ENCODE measurements at places on chromosomes 16 and 17.
A peak's percentile ranks its signal among the peaks of the same experiment; 100 is the strongest.

GRCh38 chr16:3020604-3021448 lies 658 bp downstream of the TNFRSF12A start:
- DNase-seq, result peak; percentile 82

- DNase-seq, result peak; percentile 16
Measured at GRCh38 chr17:14351493-14351892, 50.6 kb downstream of the HS3ST3B1 start.

- no peak for DNase-seq
Measured at GRCh38 chr17:39763051-39763820, 25.5 kb downstream of the GRB7 start.

DNA sequence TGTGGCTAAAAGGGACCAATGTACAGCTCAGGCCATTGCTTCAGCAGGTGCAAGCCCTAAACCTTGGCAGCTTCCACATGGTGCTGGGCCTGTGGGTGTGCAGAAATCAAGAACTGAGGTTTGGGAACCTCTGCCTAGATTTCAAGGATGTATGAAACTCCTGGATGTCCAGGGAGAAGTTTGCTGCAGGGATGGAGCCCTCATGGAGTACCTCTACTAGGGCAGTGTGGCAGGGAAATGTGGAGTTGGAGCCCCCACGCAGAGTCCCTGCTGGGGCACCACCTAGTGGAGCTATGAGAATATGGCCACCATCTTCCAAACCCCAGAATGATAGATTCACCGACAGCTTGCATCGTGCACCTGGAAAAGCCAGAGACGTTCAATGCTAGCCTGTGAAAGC lies 13.0 kb downstream of the EFCAB5 start:
- no peak for DNase-seq

DNA sequence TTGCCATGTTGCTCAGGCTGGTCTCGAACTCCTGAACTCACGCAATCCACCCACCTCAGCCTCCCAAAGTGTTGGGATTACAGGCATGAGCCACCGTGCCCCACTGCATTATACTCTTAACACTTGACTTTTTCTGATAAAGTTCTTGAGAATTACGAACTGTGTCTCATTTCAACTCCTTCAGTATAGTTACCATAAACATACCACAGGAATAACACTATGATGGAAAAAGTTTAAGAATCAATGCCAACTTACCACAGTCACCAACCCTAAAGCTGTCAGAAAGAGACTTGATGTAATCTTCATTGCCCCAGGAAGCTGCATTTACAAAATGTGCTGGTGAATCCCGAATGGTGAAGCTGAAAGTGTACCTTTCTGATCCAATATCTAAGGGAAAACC lies 10.2 kb downstream of the MEIOB start:
- DNase-seq, result no peak

DNA sequence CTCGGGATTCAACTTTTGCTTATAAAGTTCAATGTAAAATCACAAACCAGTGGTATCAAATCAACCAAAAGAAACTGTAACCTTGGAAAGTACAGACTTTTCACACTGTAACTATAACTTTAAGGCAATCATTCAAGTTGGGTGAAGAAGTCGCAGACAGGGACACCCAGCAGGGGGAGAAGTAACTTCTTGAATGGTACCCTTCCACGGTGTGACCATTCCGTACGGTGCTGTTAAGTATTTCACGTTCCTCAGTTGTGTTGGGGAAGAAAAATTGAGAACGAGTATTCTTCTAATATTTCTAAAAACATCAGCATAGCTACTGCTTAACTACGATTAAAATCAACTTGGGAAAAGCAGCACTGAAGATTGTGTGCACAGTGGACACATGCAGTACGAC lies 55.8 kb downstream of the MYH10 start:
- DNase-seq, result peak; percentile 9

GRCh38 chr17:32912218-32912897 lies 15.6 kb upstream of the TMEM98 start:
- DNase-seq, result no peak

DNA sequence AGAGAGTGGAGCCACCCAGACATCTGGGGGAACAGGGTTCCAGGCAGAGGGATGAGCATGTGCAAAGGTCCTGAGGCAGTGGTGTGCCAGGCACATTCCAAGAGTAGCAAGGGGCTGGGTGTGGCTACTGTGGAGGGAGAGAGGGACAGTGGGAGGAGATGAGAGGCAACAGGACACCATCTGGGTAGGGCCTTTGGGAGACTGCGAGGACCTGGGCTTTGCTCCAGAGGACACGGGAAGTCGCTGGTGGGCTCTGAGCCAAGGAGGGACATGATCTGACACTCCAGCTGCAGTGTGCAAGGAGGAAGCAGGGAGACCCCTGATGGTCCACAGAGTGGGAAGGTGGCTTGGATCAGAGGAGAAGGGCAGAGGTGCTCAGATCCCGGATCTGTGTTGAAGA lies 56.7 kb upstream of the MED9 start:
- no peak for DNase-seq

DNA sequence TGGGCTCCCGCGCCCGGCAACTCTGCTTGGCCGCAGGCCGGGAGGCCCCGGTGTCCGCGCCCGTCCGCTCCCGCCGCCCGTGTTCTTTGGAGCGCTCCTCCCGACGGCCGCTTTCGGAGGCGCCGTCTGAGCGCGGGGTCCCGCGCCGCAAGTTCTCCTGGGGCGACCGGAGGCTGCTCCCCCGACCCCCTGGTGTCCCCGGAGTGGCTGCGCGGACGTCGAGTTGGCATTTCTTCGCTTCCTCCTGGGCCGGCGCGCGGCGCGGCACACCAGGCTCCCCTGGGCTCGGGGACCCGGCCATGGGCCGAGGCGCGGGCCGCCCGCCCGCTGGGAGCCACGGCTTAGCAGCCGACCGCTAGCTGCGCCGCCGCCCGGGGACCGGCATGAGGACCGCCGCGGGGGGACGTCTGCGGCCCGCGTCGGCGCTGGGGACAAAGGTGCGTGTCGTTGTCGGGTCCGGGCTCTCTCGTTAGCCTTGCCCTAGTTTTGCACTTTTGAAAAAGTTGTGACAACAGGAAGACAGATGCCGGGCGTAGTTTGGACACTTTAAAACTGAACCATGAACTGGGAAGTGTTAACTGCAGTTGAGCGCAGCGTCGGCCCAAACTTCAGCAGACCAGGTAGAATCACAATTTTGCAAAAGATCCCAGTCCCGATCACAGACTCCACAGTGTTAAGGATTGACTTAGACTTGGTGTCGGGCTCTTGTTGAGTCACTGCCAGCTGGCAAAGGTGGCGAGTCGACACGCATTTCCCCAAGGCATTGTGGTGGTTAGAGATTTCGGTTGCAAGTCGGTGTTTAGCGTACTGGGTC lies 700 bp downstream of the UBN1 start:
- DNase-seq, result peak; percentile 38

GRCh38 chr16:68422396-68422960 lies 25.8 kb downstream of the SMPD3 start:
- DNase-seq, result no peak

- no peak for DNase-seq
Measured at GRCh38 chr16:81533175-81533507, 88.5 kb downstream of the CMIP start.

DNA sequence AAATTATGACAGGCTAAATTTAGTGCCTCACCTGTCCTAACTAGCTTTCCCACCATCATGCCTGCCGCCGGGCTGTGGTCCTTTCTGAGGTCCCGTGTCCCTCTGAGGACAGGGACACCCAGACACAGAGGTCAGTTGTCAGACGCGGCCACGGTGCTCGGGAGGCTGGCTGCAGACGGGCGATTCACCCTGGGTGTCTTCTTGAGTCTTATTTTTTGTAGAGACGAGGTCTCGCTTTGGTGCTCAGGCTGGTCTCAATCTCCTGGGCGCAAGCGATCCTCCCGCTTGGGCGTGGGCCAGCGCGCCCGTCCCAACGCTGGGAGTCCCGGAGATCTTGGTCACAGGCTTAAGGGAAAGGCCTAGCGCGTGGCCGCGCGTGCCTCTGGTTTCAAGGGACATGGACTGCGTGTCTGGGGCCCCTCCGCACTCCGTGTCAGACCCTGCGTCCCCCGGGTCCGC lies 797 bp upstream of the RAB11FIP3 start:
- no peak for DNase-seq

DNA sequence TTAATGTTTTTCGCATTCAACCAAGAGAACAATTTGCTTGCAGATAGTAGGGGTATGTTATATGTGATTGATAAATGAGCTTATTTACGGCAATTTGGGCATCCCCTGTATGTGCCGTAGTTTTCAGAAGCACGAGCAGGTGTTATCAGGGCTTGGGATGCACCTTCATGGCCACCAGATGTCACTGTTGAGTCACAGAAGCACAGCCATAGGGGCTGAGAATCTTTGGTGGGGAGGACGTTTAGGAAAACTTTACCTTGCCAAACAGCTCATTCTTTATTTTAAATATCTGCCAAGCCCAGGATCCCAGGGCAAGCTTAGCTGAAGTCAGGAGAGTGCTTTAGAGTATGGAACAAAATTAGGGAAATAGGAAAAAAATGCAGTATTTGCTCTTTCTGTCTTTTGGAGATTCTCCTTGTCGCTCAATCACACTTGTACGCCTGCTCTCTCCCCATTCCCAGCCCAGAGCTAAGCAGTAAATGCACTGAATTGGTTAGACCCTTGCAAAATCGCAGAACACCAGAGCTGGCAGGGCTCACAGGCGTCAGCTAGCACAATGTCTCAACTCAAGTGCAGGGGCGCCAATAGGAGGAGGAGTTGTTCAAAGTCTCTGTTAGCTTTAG lies 93.6 kb upstream of the MPHOSPH6 start:
- DNase-seq, result peak; percentile 66

DNA sequence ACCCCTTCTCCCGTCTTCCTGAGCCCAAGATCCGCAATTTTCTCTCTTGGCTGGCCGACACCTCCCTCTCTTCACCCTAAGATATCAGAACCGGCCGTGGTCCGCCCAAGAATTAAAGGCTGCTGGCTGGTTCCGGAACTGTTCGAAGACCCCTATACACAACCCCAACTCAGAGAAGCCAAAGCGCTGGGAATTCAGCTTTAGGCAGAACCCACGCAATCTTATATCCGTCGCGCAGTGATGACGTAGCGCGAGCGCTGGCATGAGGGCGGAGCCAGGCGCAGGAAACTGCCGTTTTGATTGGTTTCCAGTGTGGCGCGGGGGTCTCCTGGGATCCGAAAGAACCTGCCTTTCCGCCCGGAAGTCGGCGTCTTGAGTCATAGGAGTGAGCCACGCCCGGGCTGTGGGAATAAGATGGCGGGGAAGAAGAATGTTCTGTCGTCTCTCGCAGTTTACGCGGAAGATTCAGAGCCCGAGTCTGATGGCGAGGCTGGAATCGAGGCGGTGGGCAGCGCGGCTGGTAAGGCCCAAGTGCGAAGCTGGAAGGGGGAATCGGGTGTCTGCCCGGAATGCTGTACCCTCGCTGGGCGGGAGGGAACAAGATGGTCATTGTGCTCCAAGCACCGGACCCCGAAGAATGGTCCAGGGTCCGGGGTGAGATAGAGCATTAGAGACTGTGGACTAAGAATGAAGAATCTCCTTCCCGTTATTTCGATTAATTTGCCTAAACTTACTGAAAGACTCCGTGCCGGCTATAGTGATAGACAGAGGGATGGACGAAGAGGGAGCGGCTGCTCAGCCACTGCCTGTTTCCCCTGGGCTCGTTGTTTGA lies at the start of the genes RECQL5 and SAP30BP:
RECQL5 (minus strand) TSS at position 196 of the 832 bp plus-strand sequence. CDS start 597 bp downstream, outside the sequence.
SAP30BP (plus strand) TSS at position 380 of the 832 bp plus-strand sequence; CDS start at position 415, 35 bp downstream.
- DNase-seq, result peak; percentile 99

DNA sequence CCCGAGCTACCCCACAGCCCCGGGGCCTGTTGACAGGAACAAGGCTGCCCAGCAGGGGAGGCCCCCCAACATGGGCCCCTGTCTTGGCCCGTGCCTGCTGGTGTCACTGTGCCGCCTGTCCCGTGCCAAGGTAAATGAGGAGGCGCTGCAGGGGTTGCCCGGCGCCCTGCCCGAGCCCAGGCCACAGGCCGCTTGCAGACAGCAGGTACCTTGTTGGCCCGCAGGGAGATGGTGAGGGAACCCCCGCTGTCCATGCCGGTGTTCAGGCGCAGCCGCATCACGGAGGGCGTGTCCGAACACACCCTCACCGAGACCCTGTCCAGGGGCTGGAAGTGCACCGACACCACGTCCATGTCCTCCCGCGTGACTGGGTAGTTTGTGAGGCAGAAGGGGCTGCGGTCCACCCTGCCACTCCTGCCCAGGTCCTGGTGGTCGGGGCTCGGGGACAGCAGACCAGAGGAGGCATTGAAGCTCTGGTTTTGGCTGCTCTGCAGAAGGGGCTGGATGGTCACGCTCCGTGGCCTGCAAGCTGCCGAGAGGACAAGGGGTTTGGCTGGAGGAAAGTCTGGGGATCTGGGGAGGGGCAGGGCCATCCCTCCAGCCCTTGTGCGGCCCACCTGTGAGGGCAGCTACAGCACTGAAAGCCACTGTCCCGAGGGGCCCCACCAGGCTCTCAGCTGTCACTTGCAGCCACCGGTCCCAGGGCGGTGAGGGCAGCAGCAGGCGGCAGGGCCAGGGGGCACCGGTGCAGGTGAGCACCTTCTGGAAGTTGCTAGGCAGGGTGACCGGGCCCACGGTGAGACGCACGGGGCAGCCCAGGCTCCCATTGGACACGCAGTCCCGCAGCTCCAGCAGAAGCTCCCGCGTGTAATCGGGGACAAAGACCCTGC lies 5.6 kb downstream of the PGAP6 start:
- no peak for DNase-seq

DNA sequence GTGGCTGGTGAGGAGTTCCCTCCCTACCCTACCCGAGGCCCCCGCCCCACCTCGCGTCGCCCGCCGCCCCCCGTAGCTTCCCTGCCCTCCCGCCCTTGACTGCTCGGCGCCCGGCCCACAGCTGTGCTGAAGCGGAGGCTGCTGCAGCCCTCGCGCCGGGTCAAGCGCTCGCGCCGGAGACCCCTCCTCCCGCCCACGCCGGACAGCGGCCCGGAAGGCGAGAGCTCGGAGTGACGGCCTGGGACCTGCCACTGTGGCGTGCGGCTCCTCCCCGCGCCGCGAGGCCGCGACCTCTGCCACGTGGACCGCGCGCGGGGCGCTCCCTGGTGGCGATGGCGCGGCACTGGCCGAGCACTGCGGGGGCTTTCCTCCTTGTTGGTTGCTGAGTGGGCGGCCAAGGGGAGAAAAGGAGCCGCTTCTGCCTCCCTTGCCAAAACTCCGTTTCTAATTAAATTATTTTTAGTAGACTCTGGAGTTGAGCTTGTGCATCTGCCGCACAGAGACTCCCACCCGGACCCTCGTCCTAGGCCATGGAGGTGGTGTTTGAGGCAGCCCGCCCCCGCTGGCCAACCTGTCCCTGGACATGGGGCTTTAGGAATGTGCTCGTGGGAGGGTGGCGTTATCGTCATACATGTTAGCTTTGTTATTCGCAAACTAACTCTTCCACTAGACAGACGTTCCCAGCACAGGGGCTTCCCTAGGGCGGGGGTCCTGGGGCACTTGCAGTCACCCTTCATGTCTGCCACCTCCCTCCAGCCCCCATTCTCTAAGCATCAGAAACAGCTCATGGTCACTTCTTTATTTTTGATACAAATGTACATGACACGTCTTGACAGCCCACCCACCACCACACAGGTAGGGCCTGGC lies 4.4 kb downstream of the TP53I13 start:
- DNase-seq, result peak; percentile 73

GRCh38 chr17:17180141-17180603 lies 26.0 kb downstream of the PLD6 start:
- no peak for DNase-seq

GRCh38 chr17:7590743-7591142 lies 849 bp upstream of the SOX15 start:
- no peak for DNase-seq

- no peak for DNase-seq
Measured at GRCh38 chr16:50160495-50161164, 7.5 kb downstream of the TENT4B start.

GRCh38 chr17:34841467-34841866 lies 119.8 kb downstream of the CCT6B start:
- DNase-seq, result no peak
